Fibroblast of pulmonary artery (primary cell): ENCODE measurements at places on chromosomes 11 and 22.

GRCh38 chr11:77747381-77747969 is 73.0 kb downstream of the RSF1 start:
- peak; percentile 55 for DNase-seq

GRCh38 chr11:4607096-4607495 is 935 bp downstream of the TRIM68 start:
- DNase-seq = peak; percentile 29

GRCh38 chr11:7473717-7474116 is 11.6 kb upstream of the OLFML1 start:
- DNase-seq = no peak

DNA sequence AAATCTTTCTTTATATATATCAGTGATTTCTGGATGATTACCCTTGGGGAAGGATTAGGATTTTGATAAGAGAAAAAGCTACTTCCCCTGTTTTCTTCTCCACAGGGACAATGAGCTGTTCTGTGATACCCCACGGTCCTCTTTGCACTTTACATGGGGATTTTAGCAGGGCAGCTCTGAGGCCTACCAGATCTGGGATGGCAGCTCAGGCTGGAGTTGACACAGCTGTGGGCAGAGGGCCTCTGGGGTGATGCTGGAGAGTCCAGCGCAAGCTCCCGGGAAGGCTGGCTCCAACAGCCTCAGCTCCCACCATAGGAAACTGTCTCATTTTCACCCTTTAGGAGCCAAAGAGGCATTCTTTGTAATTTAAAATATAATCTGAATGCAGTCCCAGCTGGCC is 383.8 kb upstream of the NARS2 start:
- DNase-seq = no peak

- DNase-seq = peak; percentile 24
Observed at GRCh38 chr11:95736809-95737208, 52.8 kb downstream of the FAM76B start.

- peak; percentile 61 for DNase-seq
Observed at GRCh38 chr22:37077802-37078448, 26.4 kb downstream of the KCTD17 start.

DNA sequence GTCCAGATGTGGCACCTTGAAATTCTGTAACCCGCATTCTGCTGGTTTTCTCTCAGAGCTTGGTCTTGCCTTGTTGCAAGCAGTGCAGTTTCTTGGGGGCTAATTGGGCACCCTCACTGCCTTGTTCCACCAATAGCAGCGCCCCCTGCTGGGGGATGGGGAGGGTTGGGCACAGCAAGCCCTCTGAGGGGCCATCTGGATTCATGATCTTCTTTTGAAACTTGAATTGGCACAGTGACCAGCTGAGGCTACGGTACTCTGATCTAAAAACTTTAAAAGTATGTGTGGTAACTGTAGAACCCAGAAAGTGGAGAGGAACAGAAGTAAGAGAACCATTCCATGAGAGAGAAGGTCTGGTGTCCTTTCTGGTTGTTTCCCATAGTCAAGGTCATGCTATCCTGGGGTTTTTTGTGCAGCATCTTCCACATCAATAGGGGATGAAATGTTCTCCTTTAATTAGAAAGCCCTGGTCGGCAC is 64.2 kb downstream of the MED15 start:
- DNase-seq = peak; percentile 51

GRCh38 chr11:19122960-19123615 is 6.1 kb downstream of the ZDHHC13 start:
- DNase-seq = no peak

- DNase-seq = no peak
Observed at GRCh38 chr11:68939583-68940555, 36.2 kb downstream of the IGHMBP2 start.

GRCh38 chr11:85723088-85723487 is 37.1 kb upstream of the CCDC89 start:
- DNase-seq = no peak

DNA sequence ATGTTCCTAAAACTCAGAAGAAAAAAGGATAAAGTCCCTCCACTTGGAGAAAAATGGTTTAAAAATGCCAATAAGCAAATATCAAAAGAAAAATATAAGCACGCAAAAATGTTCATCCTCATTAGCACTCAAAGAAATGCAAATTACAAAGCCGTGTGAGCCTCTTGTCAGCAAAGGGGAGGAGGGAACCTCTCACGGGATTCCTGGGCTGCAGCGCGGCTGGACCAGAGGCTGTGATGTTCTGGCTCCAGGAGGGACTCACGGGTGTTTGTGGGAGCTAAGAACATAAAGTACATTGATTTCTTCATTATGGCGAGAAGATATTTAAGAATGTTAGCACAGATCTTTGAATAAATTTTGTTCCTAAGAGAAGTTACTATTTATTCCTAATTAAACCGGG is 1451.2 kb downstream of the BRD1 start:
- DNase-seq = no peak
